GM12864 (cell line): ENCODE measurements at places on chromosomes 7 and 10.

DNA sequence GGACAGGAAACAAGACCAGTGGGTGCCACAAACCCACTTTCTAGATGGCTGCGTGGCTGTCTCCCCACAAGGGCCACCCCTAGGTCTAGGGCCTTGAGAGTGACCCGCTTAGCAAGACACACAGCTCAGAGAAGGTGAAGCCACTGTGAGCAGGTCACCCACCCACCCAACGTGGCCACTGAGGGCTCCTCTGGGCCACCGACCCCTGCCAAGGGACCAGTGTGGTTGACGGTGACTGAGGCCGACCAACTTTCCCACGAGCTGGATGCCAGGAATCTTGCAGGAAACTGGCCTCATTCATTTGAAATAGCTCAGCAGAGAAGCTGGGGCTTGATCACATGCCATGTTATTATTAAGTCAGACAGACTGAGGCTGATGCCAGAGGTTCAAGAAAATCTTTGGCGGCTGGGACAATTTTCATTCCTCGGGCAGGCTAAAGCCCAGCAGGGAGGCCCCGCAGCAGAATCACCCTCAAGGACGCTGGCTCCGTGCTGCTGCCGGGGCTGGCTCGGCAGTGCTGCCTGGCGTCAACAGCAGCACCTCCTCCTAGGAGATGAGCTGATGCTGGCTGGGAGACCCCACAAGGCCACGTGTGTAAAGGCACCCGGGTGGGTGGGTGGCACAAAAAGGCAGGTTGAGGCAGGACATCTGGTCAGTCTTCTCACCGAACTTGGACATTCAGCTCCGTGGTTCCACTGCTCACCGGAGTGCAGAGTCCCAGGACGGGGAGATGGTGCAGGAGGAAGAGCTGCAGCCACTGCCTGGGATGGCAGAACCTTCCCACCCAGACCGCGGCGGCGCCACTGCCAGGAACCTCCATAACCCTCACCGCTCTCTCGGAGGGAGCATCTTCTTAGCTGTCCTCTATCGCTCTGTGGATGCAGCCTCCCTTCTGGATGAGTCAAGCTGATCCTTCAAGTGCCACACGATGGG is 57.8 kb downstream of the ZRANB1 start:
- no peak for DNase-seq

- no peak for DNase-seq
Observed at GRCh38 chr7:107967420-107967819, 35.5 kb downstream of the LAMB1 start.

DNA sequence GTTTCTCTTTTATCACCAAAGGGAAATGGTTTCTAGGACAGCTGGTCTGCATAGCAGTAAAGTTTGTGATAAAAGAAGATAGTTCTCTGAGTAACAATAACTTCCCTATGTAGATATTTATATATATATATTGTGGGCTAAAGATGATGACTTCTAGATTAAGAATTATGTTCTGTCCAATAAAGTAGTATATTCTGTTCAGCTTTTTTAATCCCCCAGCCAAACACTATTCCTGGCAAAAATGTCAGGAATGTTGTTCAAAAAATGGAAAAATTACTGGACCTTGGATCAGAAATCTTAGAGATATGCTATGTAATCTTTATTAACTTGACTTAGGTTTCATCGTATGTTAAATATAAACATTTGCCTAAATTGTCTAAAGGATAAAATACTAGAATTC is 136.3 kb upstream of the GNAI1 start:
- no peak for DNase-seq

DNA sequence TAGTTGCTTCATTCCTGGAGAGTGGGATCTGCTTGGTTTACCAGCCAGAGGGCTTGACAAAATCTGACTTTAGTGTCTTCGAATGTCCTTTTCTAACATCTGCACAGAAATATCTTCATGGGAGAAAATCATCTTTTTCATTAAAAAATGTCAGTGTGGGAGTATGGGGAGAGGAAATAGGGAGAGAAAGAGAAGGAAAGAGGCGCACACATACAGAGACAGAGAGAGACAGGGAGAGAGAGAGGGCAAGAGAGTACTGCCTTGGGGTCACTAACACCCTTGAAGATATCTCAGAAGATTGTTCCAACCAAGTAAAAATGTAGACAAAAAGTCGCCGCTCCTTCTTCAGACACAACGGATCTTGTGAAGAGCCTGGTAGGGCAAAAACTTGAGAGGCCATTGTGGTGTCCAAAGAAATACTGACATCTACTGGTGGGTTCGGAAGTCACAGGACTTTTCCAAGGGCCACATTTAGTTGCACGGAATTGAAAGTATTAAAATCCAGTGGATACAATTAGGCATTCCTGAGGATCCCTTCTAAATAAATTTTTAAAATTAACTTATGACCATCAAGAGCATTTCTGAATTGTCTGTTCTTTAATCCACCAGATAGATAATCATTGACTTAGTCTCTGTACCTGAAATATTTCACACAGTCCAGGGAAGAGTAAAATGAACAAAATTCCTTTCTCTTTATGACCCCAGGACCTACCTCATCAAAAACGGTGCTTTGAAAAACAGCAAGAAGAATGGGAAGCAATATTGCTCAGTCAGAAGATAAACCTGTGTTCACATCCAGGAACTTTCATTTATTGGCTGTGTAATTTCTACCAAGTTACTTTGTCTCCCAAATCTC is 29.7 kb downstream of the VIM start:
- DNase-seq, result peak; percentile 27

GRCh38 chr10:86290933-86291615 is 75.5 kb downstream of the GRID1 start:
- DNase-seq, result no peak

DNA sequence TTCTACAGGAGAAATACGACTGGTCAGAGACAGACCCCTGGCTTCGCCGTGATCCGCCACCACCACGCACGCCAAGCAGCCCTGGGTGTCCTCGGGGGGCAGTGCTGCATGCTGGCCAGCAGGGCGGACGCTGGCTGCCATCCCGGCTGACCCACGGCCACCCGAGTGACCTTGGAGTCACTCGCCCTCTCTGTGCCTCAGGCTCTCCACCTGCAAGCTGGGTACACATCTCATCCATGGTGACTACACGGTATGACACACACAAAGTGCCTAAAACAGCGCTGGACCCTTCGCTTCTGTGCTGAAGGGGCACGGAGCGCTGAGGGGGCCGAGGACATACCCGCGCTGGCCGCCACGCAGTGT is 62.0 kb upstream of the RNF32 start:
- DNase-seq, result no peak

DNA sequence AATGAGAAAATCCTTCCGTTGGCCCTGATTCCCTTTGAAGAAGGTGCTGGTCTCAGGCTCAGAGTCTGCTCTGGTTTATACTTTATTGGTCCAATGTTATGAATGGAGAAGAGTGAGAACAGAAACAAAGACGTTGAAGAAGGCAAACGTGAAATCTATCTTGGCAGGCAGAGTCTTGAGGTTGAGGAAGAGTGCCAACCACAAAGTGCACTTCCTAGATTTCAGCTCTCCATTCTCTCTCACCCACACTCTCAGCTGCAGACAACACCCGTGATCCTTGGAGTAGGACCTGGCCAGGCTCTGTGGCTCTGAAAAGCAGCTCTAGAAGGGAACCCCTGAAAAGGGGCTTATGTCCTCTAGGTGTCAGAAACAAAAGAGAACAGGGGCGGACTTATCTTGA is 128.9 kb upstream of the PLXNA4 start:
- DNase-seq, result no peak

DNA sequence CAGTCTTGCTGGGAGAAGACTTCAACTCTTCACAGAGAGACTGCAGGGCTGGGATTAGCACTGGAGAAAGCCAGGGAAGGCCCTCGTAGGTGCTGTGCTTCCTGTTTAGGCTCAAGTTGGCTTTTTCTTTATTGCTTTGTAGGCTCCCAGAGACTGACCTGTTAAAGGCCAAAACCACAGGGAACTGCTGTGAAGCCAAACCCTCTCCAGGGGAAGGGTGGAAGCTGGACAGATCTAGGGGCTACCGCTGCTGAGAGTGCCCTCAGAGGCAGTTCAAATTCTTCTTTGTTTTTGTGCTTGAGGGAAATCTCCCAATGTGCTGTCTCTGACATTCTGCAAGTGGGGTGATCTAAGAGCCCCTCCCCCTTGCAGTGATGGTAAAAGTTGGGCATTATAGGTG is 198.4 kb downstream of the CNTNAP2 start:
- DNase-seq, result no peak

- no peak for DNase-seq
Observed at GRCh38 chr7:23969443-23969842, 259.4 kb downstream of the STK31 start.

- DNase-seq, result no peak
Observed at GRCh38 chr10:58348571-58349033, 13.8 kb downstream of the UBE2D1 start.

DNA sequence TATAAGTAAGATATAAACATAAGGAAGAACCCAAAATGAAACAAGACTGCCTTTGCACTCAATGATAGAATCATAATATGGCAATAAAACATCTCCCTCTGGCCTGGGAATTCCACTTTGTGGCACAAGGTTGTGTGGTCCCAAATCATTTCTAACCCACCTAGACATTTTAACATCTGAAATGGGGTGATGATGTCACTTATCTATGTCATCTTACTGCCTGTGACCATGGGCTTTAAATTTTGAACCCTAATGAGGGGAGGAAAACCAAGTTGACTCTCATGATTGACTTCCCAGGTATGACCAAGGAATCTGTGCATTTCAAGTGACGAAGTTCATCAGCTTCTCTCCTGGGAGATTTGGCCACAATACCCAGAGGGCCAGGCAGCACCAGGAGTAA is 24.5 kb upstream of the ACSM6 start:
- DNase-seq, result no peak

DNA sequence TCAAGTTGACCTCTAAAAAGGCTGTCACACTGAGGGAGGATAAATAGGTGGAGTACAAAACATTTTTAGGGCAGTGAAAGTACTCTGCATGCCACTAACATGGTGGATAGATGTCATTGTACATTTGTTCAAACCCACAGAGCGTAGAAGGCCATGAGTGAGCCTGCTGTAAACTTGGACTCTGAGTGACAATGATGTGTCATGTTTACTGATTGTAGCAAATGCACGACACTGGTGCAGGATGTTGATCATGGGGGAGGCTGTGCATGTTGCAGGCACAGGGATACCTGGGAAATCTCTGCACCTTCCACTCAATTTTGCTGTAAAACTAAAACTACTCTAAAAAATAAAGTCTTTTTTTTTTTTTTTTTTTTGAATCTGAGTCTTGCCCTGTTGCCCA is 52.5 kb upstream of the GRID1 start:
- no peak for DNase-seq

- DNase-seq, result no peak
Observed at GRCh38 chr10:102649797-102650654, 5.7 kb downstream of the TRIM8 start.

- DNase-seq, result no peak
Observed at GRCh38 chr7:55571511-55572377, 558 bp downstream of the VOPP1 start.

DNA sequence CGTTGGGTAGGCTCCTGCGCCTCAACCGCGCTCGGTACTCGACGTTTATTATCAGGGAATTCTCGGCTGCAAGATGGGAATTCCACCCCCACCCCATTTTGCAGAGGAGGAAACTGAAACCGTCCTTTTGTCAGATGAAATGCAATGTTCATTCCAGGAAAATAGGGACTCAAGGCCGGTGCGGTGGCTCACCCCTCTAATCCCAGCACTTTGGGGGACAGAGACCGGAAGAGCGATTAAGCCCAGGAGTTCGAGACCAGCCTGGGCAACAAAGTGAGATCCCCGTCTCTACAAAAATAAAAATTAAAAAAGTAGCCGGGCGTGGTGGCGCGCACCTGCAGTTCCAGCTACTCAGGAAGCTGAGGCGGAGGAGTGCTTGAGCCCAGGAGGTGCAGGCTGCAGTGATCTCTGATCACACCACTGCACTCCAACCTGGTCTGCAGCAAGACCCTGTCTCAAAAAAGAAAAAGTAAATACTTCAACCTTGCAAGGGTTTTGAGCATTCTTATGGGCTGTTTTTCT is 720 bp upstream of the RFC2 start:
- DNase-seq, result no peak

- DNase-seq, result no peak
Observed at GRCh38 chr10:6964543-6964942, 384.5 kb upstream of the PRKCQ start.

DNA sequence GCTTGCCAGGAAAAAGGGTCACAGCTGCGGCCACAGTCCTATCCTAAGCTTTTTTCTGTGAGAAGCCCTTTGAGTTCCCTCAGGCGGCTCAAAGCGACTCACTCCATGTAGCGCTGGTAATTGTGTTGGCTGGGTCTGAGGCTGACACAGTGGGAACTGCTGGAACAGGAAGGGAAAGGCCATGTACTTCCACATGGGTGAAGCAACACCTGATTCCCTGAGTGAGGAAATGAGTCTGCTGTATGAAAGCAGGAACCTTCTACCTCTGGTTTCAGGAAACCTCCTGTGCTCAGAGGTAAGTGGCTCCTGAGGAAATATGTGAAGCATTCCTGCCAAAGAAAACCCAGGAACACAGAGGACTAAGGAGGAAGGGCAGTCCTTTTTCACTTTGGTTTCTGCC is 734.6 kb upstream of the SORCS1 start:
- no peak for DNase-seq

GRCh38 chr10:120805014-120805812 is 45.9 kb upstream of the WDR11 start:
- DNase-seq, result no peak

DNA sequence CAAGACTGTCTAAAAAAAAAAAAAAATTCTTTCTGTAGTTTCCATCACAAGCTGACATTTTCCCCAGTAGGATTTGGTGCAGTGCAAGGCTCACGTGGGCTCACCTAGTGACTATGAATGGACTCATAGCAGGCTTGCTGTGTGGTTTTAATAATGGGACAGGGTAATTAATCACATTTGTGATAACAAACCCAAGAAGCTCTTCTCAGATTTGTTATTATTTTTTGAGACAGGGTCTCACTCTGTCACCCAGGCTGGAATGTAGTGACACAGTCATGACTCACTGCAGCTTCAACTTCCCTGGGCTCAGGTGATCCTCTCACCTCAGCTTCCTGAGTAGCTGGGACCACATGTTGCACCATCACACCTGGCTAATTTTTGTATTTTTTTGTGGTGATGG is 40.0 kb downstream of the NACAD start:
- DNase-seq, result no peak

GRCh38 chr7:17298840-17299482 is 509 bp downstream of the AHR start:
- no peak for DNase-seq

- DNase-seq, result no peak
Observed at GRCh38 chr10:132632851-132633684, 95.5 kb downstream of the INPP5A start.

DNA sequence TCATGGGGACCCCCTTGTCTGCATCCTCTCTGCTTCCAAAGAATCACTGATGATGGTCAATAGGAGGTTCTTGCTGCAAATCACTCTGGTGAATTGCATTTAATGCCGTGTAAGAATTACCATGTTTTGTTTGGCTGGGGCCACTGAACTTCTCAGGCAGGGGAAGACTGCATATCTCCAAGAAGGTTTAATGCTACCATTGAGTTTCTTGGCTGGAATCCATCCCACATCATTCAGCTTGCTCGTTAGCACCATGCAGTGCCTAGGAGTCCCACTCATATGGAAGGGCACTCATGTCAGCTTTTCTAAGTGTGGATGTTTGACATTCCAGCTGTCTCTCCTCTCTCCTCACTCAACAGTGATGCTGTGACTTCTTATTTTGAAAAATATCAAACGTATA is 50.2 kb upstream of the BAMBI start:
- DNase-seq, result no peak

- no peak for DNase-seq
Observed at GRCh38 chr7:76074972-76075370, 27.1 kb downstream of the MDH2 start.
